Colonic mucosa (tissue), 4 donors: ENCODE measurements at places on chromosomes 7 and 10. TPM values are rescaled to one million over a fixed set of nuclear protein-coding genes. Genes with fewer than 3 reads are reported as not detected.

Gene ZNF467
- total RNA-seq: 5.0 TPM

Gene TMEM273
- 3.4 TPM for total RNA-seq

Gene SRI
- 801 TPM for total RNA-seq

Gene C10orf67
- not detected for total RNA-seq

Gene ADK
- total RNA-seq: 20.2 TPM

Gene NEURL1
- total RNA-seq: 40.2 TPM

Gene MYH16
- not detected for total RNA-seq

Gene CEP55
- 11.3 TPM for total RNA-seq

Gene FOXP2
- total RNA-seq: 5.3 TPM

Gene PLCE1
- 42.4 TPM for total RNA-seq

GRCh38 chr10:102509387-102509786 lies 5.6 kb downstream of the SUFU start:
- DNase-seq: no peak

DNA sequence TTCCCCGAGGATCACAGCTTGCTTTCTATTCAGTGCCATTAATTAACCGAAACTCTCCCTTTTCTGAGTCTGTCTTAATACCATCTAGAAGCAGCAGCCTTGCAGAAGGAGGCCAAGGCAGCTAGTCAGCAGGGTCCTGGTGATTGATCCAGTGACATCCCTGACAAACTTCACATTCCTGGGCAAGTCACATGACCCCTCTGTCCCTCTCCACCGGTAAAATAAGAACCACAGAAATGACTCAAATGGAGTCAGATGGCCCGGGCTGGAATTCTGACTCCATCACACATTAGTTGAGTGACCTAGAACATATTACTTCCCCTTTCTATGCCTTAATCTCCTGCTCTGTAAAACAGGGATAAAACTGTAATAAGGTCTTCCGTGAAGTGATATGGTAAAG lies 17.2 kb upstream of the ACSL5 start:
- DNase-seq: no peak

DNA sequence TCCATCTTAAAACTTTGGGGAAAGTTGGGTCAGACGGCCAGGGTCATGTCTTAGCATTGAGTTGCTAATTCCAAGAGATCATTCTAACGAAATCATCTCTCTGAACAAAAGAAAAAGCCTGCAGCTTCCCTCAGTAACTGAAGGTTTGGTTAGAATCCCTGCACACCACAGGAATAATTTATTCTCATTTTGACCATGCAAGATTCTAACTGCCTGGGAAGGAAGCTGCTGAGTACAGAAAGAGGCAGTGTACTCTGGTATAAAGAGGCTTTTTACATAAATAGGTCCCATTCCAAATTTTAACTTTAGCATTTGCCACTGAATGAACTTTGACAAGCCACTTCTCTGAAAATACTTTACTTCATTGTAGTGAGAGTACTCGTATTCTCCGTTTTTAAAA lies 76.9 kb upstream of the RSBN1L start:
- DNase-seq: no peak

DNA sequence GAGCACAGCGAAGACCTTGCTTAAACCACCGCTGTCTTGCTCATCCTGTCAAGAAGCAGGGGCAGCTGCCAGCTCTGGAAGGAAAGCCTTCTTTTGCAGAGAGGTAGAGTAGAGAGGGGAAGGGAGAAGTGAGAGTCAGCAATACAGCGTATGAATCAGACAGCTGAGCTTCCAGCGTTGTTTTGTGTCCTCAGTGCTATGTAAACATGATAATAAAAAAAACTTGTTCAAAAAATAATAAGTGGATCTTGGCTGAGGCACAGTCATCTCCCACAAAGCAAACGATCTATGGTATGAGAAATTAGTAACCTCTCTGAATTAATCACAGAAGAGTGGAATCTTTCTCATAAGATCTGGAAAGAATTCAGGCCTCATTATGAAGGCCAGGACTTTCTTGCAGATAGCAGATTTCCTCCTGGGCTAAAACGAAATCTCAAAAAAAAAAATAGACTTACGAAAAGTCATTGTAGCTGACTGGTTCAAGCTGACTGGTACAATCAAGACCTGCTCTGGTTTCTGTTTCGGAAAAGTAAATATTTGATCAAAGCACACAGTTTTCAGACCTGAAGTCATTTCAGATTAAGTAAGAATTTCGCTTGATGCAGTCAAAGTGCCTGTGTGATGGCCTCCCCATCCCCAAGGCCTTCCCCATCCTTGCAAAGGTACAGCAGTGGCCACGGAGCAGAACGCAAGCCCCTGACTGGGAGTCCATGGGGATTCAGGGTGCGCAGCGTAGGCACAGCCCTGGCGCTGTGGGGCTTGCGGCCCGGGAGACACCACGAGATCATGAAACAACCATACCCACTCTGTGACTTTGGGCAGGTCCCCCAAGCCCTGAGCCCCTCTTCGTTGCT lies 29.4 kb downstream of the CHST15 start:
- no peak for DNase-seq

GRCh38 chr10:69168493-69168892 lies 11.5 kb upstream of the SUPV3L1 start:
- no peak for DNase-seq

DNA sequence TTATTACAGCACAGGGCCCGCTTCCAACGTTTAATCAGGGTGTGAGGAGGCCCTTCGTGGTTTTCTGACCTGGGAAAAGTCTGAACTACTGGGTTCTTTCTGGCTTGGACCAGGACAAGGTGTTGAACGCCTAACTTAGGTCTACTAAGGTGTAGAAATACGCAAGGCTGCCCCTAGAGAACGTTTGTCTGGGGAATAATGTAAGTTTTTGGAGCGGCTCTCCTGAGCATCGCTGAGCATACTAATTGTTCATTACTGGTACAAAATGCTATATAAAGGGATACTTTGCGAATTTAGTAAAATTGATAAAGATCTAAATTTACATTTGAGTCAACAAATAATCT lies 32.4 kb upstream of the TOMM7 start:
- no peak for DNase-seq

DNA sequence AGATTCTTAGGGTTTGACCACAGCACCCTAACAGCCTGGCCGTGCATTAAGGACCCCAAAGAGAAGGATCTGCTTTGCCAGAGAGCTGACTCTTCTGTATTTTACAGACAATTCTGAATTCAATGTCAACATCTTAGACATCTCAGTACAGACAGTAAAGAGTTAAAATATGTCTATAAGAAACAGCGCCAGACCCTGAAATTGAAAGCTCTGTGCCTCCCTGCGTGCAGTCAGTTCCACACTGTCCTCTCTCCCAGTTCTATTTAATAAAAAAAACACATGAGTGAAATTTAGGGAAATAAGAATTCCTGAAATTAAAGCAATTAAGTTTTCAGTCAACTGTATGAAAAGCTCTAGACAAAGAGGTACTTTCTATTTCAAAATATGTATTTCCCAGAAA lies 45.1 kb downstream of the MET start:
- no peak for DNase-seq

GRCh38 chr10:934746-935406 lies 3.4 kb upstream of the LARP4B start:
- no peak for DNase-seq

GRCh38 chr7:99560834-99561736 lies 2.6 kb downstream of the ZNF655 start:
- DNase-seq: no peak

GRCh38 chr7:29881724-29882123 lies 75.4 kb downstream of the WIPF3 start:
- no peak for DNase-seq

GRCh38 chr7:39086638-39087360 lies 109.1 kb downstream of the POU6F2 start:
- DNase-seq: no peak
